EL (cell line): ENCODE measurements at places on chromosomes 13 and 19.

- DNase-seq: peak; percentile 18
These were observed 1109.5 kb downstream of the SLITRK1 start for GRCh38 chr13:82772816-82773215.

DNA sequence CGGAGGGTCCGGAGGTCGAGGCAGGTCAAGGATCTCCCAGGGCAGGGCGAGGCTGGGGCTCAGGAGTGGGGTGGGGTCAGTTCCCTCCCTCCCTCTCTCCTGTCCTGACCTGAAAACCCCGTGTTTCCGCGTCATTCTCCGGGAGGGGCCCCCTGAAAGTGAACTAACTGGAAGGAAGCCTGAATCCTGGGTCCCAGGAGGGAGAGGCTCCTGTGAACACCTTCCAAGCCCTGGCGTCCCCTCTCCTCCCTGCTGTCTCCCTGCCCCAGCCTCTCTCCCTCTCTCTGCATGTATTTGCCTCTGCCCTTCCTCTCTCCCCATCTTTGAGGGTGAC lies 741 bp upstream of the CADM4 start:
- DNase-seq: no peak

DNA sequence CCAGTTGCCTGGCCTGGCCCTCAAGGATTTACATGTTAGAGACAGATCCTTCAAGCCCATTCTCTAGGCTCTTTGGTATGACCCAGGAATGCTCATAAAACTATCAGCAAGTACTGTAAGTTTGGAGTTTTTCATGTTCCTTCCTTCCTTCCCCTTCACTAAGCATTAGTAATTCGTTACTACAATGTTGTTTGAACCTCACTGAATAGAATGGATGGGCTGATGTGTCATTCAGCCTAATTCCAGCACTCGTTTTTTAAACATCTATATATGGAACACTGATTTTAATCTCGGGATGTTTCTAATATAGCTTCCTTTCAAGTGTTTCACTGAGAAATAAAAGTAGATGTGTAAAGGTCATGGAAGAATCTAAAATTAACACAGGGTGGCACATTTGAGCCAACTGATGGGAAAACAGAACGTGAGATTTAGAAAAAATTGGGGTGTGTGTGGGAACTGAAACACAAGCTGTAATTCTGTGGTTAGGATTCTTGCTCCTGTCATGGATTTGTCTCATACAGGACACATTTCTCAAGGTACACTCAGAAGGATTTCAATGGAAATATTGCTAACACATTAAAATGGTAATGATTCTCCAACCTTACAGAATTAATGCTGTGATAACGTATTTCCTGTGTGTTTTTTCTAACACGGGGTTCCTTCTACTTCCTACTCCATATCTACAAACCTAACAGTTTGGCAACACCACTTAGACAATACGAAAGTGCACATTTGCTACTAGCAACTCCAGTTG lies 93.4 kb downstream of the FLT1 start:
- peak; percentile 76 for DNase-seq

DNA sequence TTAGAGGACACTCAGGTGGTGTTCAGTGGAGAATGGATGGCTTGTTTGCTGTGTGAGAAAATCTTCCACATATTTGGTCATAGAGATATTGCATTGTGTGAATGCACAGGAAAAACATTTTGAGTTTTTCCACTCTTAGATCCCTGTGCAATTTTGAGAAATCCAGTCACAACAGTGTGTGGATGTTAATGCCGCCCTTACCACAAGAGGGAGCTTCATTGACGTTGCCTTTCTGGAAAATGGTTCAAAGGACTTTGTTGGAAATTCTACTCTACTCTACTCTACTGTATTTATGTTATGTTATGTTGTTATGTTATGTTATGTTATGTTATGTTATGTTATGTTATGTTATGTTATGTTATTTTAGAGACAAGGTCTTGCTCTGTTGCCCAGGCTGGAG lies 13.4 kb downstream of the ZNF20 start:
- no peak for DNase-seq

DNA sequence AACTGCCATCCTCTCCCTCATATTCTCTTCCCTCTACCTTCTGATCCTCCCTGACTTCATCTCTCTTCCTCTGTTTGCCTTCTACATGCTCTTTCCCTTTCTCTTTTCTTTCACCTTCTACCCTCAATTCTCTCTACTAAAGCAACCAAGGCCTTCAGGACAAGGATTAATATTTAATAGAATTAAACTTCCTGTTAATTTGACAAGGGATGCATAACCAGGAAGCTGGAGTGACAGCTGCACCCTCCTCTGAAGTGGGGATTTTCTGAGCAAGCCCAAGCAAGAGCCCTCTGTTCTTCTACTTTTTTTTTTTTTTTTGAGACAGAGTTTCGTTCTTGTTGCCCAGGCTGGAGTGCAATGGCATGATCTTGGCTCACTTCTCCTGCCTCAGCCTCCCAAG lies 63.4 kb upstream of the MED4 start:
- DNase-seq: no peak

- no peak for DNase-seq
These were observed 257.8 kb downstream of the EFNB2 start for GRCh38 chr13:106277484-106278154.
